Thymus (tissue), 14 donors: ENCODE measurements at places on chromosomes 1 and 21. TPM values are rescaled to one million over a fixed set of nuclear protein-coding genes. Genes with fewer than 3 reads are reported as not detected.

The SMCP gene
- not detected for total RNA-seq

- DNase-seq = no peak
Observed at GRCh38 chr1:212777151-212777550, 14.4 kb downstream of the NSL1 start.

The AMY1C gene
- 2.5 TPM for total RNA-seq

DNA sequence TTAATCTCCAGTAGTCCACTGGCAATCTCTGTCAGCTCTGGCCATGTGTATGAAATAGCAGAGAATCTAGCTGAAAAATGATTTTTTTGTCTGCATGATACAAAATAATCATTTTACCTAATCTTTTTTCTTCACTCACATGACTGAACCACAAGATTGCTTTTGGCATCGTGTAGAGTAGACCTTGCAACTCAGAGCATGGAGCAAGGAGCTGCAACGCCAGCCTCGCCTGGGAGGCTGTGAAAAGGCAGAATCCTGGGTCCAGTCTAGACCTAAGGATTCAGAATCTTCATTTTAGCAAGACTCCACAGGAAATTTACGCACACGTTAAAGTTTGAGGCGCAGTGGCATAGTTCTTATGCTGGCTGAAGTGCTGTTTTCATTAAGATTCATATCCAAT is 40.2 kb downstream of the TOMM20 start:
- no peak for DNase-seq

The HPCAL4 gene
- total RNA-seq = 0.24 TPM
